ENCODE measurements at places on chromosomes 3 and 15.

DNA sequence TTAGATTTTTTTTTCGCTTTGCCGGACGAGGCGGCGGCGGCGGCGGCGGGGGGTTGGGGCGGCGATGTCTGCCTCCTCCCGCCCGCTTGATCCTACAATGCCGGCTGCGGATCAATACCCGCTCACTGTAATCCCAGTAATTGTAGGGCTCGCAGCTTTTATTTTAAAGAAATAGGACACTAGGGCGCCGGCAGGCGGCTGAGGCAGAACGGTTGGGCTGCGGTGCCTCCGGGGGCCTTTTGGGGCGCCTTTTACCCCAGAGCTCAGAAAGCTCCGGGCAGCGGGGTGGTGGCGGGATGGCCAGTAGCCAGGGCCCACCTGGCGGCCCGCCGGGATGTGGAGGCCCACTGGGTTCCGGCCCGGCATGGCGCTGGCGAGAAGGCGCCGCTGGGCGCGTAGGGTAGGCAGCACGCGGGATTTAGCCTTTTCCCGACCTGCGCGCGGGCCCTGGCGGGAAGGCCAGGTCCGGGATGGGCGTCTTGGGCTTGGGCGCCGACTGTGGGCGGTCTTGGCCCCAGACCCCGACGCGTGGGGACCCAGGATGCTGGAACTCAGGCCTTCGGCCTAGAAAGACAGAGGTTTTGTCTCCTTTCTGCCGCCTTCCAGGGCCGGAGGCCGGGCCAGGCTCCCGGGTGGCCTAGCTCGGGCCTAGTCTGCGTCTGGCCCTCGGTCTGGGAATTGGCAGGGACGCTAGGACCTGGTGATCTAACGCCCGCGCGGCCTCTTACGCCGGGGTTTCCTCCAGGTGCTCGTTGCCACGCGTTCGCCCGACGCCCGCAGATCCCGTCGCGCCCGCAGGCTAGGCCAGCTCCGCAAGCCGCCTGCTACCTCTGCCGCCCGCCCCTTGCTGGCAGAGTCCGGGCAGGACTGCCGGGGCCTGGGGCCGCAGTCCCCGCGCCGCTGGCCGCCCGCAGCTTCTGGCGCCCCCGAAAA, 15.5 kb upstream of the ONECUT1 start:
- no peak for DNase-seq

- no peak for DNase-seq
Measured at GRCh38 chr3:188283347-188283746, 129.4 kb downstream of the LPP start.

GRCh38 chr15:25671132-25671531, 192.0 kb downstream of the ATP10A start:
- no peak for DNase-seq

DNA sequence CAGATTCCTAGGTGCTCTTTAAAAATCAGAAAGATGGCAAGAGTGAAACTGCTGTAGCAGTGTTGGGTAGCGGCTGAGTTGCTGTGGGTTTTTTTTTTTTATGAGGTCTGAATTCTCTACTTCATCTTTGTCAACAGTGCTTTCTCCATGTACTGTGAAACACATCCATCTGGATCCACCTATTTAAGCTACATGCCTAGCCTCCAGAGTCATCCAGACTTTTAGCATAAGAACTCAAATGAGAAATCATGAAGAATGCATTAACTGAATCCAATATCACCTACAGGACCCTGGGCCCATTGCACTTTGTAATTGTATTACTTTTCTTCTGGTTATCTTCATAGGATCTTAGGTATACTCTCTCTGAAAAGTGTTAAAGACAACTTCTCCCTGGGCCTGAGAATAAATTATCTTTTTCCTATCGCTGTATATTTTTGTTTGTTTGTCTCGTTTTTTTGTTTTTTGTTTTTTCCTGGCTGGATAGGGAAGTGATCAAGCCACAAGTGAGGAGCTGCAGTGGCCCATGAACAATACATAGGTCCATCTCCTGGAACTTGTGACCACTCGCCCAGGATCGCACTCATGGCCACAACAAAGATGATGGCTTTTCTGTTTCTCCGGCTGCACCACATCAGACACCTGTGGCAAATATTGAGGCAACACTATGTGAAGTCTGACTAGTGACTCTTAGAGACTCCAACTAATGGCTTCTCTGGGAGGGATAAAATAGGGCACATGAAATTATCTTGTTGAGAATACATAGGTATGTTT, 609.9 kb upstream of the AGTR1 start:
- DNase-seq: no peak

GRCh38 chr3:71728632-71729342, 3.6 kb upstream of the EIF4E3 start:
- DNase-seq: no peak

GRCh38 chr3:64266065-64266931, 41.0 kb upstream of the PRICKLE2 start:
- no peak for DNase-seq

- DNase-seq: no peak
Measured at GRCh38 chr15:63299943-63300575, 22.7 kb downstream of the APH1B start.

- no peak for DNase-seq
Measured at GRCh38 chr15:57600197-57600596, 8.5 kb downstream of the MYZAP start.

DNA sequence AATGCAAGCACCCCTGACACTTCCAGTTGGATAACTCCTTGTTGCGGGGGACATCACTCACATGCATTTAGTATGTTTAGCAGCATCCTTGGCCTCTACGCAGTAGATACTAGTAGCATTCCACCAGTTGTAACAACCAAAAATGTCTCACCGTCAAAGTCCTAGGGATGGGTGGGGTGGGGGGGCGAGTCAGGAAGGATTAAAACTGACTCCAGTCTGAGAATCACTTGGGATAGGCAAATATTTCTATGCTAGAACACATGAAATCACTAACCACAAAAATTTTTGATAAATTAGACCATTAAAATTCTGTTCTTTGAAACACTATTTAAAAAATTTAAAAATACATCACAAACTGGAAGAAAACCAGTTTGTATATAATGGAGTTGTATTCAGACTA, 18.0 kb downstream of the ICE2 start:
- DNase-seq: no peak

GRCh38 chr15:41511899-41512369, 1.7 kb downstream of the LTK start:
- DNase-seq: peak; percentile 10

GRCh38 chr3:127629467-127630403, 750 bp downstream of the PODXL2 start:
- no peak for DNase-seq

DNA sequence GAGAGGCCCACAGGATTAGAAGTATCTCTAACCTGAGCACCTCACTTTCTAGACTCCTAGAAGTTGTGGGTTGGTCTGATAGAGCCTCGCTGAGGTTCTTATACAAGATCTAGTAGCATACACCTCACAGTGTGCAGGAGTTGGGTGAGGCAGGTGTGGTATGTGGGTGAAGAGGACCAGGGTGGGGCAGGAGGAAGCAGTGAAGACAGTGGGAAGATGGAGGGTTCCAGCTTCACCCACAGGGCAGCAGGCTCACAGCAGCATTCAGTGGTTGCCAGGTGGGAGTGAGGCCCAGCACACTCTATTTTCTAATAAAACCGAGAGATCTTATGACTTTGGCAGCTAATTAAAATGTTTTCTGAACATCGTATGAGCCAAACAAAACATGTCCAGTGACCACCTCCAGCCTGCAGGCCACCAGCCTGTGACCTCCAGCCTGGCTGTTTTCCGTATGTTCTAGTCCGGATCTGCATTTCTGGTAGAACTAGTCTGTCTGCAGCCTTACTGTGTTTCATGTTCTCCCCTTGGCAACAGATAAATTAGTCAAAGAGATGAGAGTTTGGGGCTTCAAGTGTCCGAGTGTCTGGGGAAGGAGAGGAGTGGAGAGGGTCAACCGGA, 170.4 kb upstream of the CTDSPL start:
- DNase-seq: no peak

- no peak for DNase-seq
Measured at GRCh38 chr15:61132211-61132610, 96.9 kb downstream of the RORA start.

DNA sequence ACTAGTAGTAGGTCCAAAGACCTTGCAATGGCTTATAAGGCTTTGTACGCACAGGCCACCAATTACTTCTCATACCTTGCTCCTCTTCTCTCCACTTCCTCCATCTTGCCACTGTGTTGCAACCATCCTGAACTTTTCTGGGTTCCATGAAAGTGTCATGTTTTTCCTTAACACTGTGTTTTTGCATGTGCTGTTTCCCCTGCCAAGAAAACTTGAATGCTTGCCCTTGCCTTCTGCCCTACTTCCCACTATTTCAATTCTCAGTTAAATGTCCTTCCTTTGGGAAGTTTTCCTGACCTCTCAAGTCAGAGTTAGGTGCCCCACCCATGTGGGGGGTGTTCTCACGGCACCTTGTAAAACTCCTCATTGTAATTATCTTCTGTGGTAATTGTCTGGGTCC, 182.8 kb downstream of the THRB start:
- no peak for DNase-seq

- DNase-seq: no peak
Measured at GRCh38 chr15:80788536-80788935, 9.4 kb downstream of the CEMIP start.

GRCh38 chr3:31959251-31959650, 21.8 kb downstream of the OSBPL10 start:
- DNase-seq: no peak

GRCh38 chr3:62036726-62037125, 336.6 kb downstream of the FEZF2 start:
- no peak for DNase-seq

DNA sequence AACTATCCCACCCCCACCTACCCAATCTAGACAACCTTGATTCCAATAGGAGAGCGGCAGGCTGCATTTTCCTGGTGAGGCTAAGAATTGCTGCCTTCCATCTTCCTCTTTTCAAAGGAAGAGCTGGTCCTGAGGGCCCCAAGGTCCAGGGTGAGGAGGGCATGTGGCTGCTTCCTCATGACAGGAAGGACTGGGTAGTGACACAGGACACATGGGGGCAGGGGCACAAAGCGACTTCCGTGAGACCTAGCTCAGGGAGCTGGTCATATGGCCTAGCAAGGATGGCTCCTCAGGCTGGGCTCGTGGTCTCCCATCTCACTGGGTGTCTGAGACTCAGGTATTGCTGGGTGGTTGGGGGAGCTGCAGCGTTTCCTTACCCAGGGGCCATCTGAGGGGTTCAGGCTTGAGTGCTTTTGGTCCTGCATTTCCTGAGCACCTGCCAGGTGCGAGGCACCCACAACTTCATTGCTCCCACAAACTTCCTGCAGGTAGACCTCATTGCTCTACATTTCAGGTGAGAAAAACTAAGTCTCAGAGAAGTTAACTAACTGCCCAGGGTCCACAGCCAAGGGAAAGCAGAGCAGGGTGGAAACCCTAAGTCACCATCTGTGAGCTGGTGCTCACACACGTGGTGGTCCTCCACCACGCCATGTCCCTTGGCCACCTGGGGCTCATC, 160.0 kb upstream of the TLE3 start:
- DNase-seq: no peak

DNA sequence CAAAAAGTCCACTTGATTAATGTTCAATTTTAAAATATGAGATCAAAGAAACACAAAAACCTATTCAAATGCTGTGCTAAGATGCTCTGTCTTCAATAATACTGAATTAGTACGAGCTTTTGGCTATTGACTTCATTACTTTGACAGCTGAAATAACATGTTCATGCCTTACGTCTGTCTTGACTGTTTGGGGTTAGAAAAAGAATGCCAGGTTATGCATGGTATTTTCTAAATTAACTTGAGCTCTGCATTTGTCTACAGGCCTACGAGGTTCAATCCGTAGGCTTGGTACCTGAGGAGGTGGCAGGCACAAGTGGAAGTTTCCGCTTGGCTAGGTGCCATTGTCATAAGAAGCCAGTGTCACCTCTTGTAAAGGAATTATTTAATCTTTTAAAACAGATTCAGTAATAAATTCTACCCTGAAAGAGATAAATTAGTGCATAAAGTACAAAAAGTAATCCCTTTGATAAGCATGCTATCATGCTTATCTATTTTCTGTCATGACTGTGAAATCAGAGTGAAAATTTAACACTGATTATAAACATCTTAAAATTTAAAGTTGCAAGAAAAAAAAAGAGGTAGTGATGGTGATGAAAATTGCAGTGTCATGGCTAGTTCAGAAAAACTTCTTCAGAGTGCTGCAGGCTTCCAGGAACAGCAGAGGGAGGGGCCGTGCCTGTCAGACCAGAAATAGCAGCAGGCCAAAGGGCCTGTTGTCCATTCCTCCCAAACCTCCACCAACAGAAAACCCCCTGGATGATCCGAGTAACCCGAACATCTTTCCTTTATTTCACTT, 115.7 kb downstream of the ARRDC4 start:
- DNase-seq: no peak

DNA sequence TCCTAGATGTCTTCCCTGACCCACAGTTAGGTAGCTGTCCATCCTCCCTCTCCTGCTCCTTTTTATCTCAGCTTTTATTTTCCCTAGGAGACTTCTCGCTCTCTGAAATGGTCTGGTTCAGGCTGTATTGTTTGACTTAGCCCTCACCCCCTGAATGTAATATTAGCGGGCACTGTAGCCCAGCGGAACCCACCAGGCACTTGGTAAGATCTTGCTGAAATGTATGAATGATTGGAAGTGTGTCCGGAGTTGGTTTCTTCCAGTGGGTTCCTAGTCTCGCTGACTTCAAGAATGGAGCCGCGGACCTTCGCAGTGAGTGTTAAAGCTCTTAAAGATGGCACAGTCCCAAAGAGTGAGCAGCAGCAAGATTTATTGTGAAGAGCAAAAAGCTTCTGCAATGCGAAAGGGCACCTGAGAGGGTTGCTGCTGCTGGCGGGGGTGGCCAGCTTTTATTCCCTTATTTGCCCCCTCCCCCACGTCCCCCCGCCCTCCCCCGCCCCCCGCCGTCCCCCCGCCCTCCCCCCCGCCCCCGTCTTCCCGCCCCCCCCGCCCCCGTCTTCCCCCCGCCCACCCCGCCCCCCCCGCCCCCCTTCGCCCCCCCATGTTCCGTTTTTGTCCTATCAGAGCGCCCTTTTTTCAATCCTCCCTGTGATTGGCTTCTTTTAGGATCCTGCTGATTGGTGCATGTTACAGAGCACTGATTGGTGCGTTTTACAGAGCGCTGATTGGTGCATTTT, 694 bp upstream of the EEFSEC start:
- DNase-seq: peak; percentile 66

DNA sequence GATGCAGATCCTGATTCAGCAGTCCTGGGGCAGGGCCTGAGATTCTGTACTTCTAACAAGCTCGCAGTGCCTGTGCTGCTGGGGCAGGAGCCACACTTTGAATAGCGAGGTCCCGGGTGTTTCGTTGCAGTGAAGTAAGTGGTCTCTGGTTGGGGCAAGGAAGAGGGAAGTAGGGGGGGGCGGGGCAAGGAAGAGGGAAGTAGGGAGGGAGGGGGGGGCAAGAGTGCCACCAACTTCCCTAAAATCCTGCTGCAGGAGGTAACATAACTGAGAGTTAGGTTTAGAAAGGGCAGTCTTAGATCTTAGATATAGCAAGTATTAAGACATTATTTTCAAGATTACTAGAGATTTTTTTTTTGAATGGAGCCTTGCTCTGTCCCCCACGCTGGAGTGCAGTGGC, 35.5 kb downstream of the CRTAP start:
- no peak for DNase-seq

- peak; percentile 78 for DNase-seq
Measured at GRCh38 chr3:72891053-72891855, 3.4 kb downstream of the GXYLT2 start.

Measured in NCI-H1092 (cell line).